OCI-LY7 (cell line): ENCODE measurements at places on chromosomes 3 and 15.

GRCh38 chr3:23650371-23651140 is 155.2 kb upstream of the UBE2E1 start:
- no peak for DNase-seq

DNA sequence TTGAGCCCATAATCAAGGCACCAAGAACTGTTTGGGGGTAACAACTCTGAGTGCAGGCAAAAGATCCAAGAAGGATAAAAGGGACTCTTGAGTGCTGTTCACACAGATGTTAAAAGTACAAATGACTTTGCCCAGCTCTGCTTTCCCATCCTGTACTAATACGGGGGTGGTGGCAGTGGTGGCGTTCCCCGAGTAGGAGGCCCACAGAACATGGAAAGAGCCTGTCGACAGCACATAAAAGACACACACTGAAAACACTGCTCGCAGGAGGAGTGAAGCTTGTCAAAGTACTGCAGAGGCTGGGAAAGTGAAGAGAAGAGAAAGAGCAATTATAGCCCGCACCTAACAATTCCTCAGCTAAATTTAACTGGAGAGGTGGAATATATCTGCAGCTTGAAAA is 40.9 kb downstream of the HACD2 start:
- no peak for DNase-seq

- DNase-seq: no peak
Observed at GRCh38 chr3:39106851-39107387, 508 bp downstream of the GORASP1 start.

GRCh38 chr15:68187559-68187958 is 17.6 kb downstream of the CALML4 start:
- peak; percentile 49 for DNase-seq

DNA sequence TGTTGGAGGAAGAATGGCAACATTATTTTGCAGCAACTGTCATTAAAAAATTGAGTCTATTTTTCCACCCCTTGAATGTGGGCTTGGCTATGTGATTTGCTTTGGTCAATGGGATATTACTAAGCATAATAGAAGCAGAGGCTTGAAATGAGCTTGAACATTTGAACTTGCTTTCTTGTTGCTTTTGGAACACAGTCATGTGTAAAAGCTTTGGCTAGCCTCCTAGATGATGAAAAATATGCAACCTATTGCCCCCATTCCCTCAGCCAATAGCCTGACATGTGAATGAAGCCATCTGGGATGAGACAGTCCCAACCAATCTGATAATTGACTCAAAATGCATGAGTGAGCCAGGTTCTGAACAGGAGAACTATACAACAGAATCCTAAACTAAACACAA is 78.4 kb downstream of the PLSCR2 start:
- DNase-seq: no peak

- no peak for DNase-seq
Observed at GRCh38 chr3:364287-364686, 167.7 kb downstream of the CHL1 start.

DNA sequence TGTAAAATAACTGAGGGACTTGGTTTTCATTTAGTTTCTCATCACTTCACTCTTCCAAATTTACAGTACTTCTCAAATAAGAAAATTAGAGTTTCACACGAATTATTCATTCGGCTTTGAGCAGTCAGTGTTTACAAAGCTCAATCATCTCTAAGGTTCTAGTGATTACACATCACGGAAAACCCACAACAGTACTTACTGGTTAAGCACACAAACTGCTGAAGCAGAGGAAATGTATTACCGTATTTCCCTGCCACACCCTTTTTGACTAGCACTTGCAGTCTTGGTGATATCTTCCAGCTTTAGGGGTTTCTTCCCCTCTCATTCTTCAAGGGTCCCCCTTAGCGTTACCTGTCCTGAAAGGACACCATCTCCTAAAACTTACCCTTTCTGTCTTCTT is 164.8 kb upstream of the CDIN1 start:
- no peak for DNase-seq
